ENCODE measurements at places on chromosomes 1 and 21. TPM values are rescaled to one million over a fixed set of nuclear protein-coding genes. Genes with fewer than 3 reads are reported as not detected.
A peak's percentile ranks its signal among the peaks of the same experiment; 100 is the strongest.

The TMEM54 gene
- not detected for total RNA-seq

The ILDR2 gene
- 0.25 TPM for total RNA-seq

The TNFRSF1B gene
- 111 TPM for total RNA-seq

GRCh38 chr1:109739738-109740614, 862 bp downstream of the GSTM3 start:
- H3K27me3 ChIP-seq: no peaks in the 10 kb centered on the region
- peak overlapping the region; percentile 52 for H3K4me3 ChIP-seq
- no peaks in the 10 kb centered on the region for H3K36me3 ChIP-seq
- H3K27ac ChIP-seq: peak overlapping the region; percentile 44
- peak; percentile 81 for DNase-seq

DNA sequence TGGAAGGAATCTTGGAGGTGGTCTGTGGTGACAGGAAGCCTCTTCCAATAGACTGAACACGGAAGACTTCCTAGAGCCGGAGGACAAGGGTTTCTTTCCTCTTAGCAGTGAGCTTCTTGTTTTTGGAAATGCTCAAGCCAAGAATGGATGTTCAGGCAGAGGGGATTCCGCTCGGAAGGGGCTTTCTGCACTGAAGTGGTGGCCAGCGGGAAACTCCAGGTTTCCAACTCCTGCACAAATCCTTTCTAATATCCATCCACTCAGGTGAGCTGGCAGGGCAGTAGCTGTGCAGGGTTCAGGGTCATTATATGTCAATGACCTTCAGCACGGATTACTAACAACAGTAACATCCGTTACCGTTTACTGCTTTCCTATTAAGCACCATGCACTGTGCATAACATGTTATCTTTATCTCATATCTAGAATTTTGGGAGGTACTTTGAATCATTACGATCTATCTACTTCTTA, 573 bp upstream of the CPT2 start:
- no peaks in the 10 kb centered on the region for H3K27me3 ChIP-seq
- DNase-seq: no peak
- H3K4me3 ChIP-seq: peak overlapping the region; percentile 98
- H3K36me3 ChIP-seq: no peaks in the 10 kb centered on the region
- peak overlapping the region; percentile 91 for H3K27ac ChIP-seq
- H3K4me1 ChIP-seq: peaks cover 26% of the 10 kb centered on the region

DNA sequence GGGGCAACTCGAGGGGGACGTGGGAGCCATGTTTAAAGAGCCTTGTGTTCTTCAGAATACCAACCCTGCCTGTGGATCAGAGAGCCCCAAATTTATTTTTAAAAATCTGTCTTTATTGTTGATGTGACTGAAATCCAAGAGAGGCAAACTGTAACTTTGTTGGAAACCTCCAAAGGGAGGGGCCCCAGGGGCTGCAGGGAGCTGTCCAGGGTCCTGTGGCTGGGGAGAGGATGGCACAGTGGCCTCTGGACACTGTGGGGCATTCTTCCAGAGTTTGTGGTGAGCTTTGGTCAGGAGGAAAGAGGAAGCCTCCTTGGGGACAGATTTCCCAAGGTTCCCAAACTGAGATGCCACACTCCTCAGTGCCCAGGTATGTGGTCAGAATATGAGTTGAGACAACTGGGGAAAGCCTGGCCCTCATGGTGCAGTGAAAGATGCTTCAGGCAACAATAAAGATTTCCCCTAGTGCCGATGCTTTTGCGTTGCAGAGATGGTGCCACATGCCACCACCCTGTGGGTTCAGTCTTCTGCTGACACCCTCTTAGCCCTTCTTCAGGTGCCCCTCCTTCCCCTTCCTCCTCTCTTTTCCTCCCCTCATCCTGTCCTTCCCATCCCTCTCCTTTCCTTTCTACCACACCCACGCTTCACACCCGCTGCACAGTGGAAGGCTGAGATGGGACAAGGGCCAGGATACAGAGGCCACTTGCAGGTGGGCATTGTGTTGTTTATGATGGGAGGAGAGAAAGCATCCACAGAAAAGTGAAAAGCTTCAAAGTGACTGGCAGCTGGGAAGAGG, 122.1 kb downstream of the UCK2 start:
- no peak overlapping the region for H3K27ac ChIP-seq
- H3K36me3 ChIP-seq: no peaks in the 10 kb centered on the region
- H3K4me3 ChIP-seq: no peak overlapping the region
- H3K4me1 ChIP-seq: no peaks in the 10 kb centered on the region
- H3K27me3 ChIP-seq: no peaks in the 10 kb centered on the region
- DNase-seq: no peak

GRCh38 chr1:46466477-46467182, 23.0 kb upstream of the DMBX1 start:
- no peaks in the 10 kb centered on the region for H3K36me3 ChIP-seq
- no peak for DNase-seq
- peaks cover 4% of the 10 kb centered on the region for H3K4me1 ChIP-seq

- H3K36me3 ChIP-seq: no peaks in the 10 kb centered on the region
- no peak for DNase-seq
- no peak overlapping the region for H3K27ac ChIP-seq
- no peak overlapping the region for H3K4me3 ChIP-seq
Measured at GRCh38 chr1:87117761-87118368, 203.4 kb downstream of the HS2ST1 start.

DNA sequence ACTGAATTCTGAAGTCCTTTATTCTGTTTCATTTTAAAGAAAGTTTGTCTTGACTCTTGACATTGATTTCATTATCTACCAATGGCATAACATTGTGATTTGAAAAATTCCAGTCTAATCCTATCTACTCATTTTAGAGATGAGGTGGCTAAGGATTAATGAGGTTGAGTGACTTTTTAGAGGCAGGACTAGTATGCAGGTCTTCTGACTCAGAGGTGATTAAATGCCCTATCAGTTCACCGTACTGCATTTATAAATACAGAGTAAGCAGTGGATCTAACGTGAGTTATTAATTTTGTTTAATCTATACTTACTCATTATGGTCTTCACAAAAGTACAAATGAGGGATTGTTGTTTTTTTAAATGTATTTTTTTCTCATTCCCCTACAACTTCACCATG, 277.6 kb downstream of the PTBP2 start:
- DNase-seq: no peak
- no peaks in the 10 kb centered on the region for H3K4me1 ChIP-seq
- no peak overlapping the region for H3K4me3 ChIP-seq
- H3K27ac ChIP-seq: no peak overlapping the region
- H3K36me3 ChIP-seq: no peaks in the 10 kb centered on the region
- H3K27me3 ChIP-seq: no peaks in the 10 kb centered on the region

DNA sequence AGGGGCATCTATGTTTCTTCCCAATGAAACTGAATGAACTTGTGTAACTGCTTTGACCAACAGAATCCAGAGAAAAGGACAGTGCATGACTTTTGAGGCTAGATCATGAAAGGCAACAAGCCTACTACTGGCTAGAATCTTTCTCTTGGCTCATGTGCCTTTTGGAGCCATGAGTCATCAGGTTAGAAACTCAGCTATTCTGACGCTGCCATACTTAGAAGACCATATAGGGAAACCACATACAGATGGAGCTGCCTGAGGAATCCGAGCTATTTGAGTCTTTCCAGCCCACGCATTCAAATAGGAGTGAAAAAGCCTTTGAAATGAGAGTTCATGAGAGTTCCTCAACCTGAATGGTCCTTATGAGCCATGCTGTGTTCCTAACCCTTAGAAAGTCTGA, 738.5 kb upstream of the CHRM3 start:
- H3K4me1 ChIP-seq: no peaks in the 10 kb centered on the region
- no peak overlapping the region for H3K4me3 ChIP-seq
- no peak for DNase-seq
- H3K27me3 ChIP-seq: no peaks in the 10 kb centered on the region

- no peak overlapping the region for H3K27ac ChIP-seq
- peaks cover 12% of the 10 kb centered on the region for H3K36me3 ChIP-seq
- DNase-seq: no peak
- no peak overlapping the region for H3K4me3 ChIP-seq
Measured at GRCh38 chr1:51380936-51381335, 50.6 kb upstream of the TTC39A start.

GRCh38 chr1:108512239-108513043, 47.5 kb upstream of the EEIG2 start:
- H3K27me3 ChIP-seq: no peaks in the 10 kb centered on the region
- no peaks in the 10 kb centered on the region for H3K36me3 ChIP-seq
- no peak overlapping the region for H3K27ac ChIP-seq
- peak; percentile 53 for DNase-seq
- H3K4me3 ChIP-seq: no peak overlapping the region
- H3K4me1 ChIP-seq: no peaks in the 10 kb centered on the region

DNA sequence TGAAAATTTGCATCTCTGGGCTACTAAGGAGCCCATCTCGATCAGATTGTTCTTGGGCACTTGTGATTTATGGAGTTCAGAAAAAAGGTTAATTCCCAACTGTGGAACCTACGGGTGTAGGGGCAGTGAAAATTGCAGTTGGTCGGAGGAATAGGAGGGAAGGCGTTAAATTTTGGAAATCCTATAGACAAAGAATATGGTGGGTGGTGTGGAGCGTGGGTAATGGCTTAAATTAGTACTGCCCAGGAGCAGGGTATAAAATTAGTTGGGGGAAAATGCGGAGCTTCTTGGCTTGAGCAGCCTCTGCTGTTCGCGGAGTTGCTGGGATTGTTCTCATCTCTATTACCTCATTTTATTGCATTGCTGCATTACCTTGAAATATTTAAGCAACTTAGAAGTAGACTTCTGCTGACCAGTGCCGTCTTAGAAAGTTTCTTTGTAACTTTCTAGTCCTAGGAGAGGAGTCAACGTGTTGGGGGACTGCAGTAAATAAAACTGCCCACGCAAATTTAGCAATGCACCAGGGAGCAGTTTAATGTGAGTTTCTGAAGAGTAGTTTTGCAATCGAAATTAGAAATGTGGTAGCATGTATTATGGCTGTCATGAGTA, 514 bp downstream of the S1PR1 start:
- H3K27ac ChIP-seq: peak overlapping the region; percentile 90
- H3K36me3 ChIP-seq: peaks cover 35% of the 10 kb centered on the region
- H3K4me1 ChIP-seq: peaks cover 63% of the 10 kb centered on the region
- peak overlapping the region; percentile 86 for H3K4me3 ChIP-seq

DNA sequence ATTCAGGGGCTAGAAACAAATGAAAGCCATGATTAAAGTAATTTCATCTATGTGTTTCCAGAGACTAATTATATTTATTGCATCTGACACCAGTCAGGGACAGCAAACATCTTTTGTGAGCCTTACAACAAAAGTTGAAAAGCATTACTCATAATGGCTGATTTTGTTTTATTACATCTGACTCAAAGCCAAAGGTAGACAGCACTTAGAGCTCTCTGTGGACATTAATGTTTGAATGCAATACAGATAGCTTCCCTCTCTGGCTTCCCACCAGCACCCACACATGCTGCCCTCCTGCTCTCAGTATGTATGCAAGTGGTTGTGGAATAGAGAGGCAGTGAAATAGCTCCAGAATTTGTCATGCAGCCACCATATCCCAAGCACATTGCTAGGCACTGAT, 198.7 kb downstream of the SETD4 start:
- no peak for DNase-seq
- no peaks in the 10 kb centered on the region for H3K27me3 ChIP-seq
- no peaks in the 10 kb centered on the region for H3K4me1 ChIP-seq
- H3K4me3 ChIP-seq: no peak overlapping the region
- no peaks in the 10 kb centered on the region for H3K36me3 ChIP-seq

All from CD4-positive, alpha-beta memory T cell (primary cell).